Lower lobe of right lung (tissue), 2 donors: ENCODE measurements at places on chromosomes 16 and 17. TPM values are rescaled to one million over a fixed set of nuclear protein-coding genes. Genes with fewer than 3 reads are reported as not detected.

DNA sequence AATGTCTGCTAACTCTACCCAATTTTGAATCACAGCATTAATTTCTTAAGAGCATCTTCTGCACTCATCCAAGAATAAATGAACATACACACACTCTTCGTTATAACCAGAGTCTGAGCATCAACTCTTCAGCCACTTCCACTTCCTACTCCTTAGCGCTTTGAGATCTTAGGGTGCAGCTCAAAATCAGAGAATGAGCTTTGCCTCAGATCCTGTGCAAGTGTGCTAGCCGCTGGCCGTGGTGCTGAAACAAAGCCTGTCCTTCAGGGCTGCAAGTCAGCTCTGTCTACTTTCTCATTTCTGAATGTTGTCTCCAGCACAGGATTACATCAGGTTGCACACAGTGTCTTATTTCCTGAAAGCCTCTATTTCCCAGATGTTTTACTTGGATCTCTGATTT, 165.4 kb downstream of the AIPL1 start:
- H3K4me3 ChIP-seq: no peak overlapping the region
- no peak for DNase-seq
- no peaks in the 10 kb centered on the region for H3K4me1 ChIP-seq
- H3K36me3 ChIP-seq: no peaks in the 10 kb centered on the region

The MYH1 gene
- not detected for total RNA-seq

DNA sequence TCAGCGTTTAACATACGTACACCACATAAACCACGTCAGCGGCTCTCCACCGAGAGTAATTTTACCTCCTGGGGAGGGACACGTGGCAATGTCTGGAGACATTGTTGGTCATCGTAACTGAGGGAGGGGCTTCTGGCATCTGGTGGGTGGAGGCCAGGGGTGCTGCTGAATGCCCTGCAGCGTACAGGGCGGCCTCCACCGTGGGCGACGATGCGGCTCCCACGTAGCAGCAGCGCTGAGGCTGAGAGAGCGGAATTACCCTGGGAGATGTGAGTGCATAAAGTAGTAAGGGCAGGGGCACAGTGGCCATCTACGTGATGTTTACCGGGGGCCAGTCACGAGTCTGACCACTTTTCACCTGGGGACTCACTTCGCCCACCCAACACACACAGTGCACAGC, 212.4 kb downstream of the RBFOX3 start:
- H3K36me3 ChIP-seq: no peaks in the 10 kb centered on the region
- H3K27me3 ChIP-seq: peaks cover 85% of the 10 kb centered on the region
- H3K4me1 ChIP-seq: no peaks in the 10 kb centered on the region

- H3K4me3 ChIP-seq: no peak overlapping the region
- no peak for DNase-seq
- H3K27ac ChIP-seq: no peak overlapping the region
- no peaks in the 10 kb centered on the region for H3K4me1 ChIP-seq
Measured at GRCh38 chr16:49128740-49129139, 152.9 kb downstream of the CBLN1 start.

DNA sequence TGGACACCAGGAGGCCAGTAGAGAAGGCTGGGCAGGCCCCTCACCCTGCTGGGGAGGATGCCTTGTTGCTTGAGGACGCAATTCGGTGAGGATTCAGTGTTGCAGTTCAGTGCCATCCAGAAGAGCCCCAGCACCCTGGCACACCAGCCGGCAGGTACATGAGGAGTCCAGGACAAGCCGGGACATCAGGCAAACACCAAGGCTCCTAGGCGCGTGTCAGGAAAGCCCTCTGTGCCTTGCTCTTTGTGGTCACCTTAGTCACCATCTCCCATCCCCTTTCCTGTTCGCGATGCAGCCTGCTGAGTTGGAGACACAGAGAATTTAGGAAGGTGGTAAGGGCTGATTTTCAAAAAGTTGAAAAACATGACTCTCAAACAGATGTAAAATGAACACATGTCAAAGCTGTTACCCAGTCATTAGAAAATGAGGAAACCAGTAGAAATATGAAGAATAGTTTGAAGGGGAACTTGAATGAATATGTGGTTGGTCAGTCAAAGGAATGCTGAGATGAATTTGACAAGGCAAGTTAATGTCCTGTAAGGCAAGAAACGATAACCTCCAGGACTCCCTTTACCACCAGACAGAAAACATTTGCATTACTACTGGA, 2.3 kb upstream of the NCBP3 start:
- DNase-seq: no peak
- H3K4me1 ChIP-seq: peaks cover 16% of the 10 kb centered on the region

- H3K27ac ChIP-seq: peak overlapping the region; percentile 79
- H3K4me1 ChIP-seq: peaks cover 19% of the 10 kb centered on the region
- DNase-seq: no peak
- H3K36me3 ChIP-seq: no peaks in the 10 kb centered on the region
- H3K4me3 ChIP-seq: no peak overlapping the region
Measured at GRCh38 chr17:75295201-75296158, 6.2 kb upstream of the SLC25A19 start.

DNA sequence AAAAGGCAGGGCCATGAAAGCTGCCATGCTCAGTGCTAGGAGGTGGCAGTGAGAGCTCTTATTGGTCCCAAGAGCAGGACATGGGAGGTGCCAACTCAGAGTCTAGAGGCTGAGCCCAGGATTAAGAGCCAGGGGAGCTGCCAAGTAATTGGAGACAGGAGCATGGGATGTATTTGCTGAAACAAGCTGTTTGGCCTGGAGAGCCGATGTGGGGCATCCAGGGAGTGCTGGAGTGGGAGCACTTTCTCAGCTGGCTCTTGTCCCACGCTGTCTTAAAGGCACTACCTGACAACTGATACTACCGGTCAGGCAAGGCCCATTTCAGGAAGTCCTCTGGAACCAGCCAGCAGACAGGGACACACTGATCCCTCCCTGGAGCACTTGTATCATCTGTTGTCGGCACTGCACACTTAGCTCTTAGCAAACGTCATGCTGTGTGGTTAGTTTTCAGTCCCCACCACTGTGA, 19.3 kb downstream of the ANKFN1 start:
- no peaks in the 10 kb centered on the region for H3K36me3 ChIP-seq
- H3K27ac ChIP-seq: no peak overlapping the region
- no peak overlapping the region for H3K4me3 ChIP-seq
- peak; percentile 66 for DNase-seq

The SLC16A6 gene
- 7.5 TPM for total RNA-seq

DNA sequence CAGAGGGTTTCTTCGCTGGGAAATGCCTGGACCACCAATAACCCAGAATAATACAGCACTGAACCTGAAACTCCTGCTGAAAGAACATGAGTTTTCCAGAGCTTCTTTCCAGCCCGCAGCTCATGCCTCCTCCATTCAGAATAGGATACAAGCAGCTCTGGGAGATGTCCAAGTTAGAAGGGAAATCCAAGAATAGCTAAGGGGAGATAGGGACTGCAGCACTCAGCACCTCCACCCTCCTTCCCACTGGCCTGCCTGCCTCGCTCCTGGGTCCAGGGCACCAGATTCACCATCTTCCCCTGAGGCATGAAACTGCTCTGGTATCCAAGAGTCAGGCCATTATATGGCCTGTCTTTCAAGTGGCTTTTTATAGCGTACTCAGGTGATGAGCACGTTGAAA, 4.1 kb downstream of the KRT31 start:
- DNase-seq: no peak
- no peaks in the 10 kb centered on the region for H3K4me1 ChIP-seq
- H3K36me3 ChIP-seq: no peaks in the 10 kb centered on the region
- no peak overlapping the region for H3K4me3 ChIP-seq
- H3K27me3 ChIP-seq: no peaks in the 10 kb centered on the region
- H3K27ac ChIP-seq: no peak overlapping the region

- peak; percentile 71 for DNase-seq
- peak overlapping the region; percentile 74 for H3K27ac ChIP-seq
- peaks cover 85% of the 10 kb centered on the region for H3K4me1 ChIP-seq
- H3K4me3 ChIP-seq: peak overlapping the region; percentile 3
- H3K27me3 ChIP-seq: peaks cover 9% of the 10 kb centered on the region
Measured at GRCh38 chr17:79022507-79022991, 1.4 kb upstream of the C1QTNF1 start.

DNA sequence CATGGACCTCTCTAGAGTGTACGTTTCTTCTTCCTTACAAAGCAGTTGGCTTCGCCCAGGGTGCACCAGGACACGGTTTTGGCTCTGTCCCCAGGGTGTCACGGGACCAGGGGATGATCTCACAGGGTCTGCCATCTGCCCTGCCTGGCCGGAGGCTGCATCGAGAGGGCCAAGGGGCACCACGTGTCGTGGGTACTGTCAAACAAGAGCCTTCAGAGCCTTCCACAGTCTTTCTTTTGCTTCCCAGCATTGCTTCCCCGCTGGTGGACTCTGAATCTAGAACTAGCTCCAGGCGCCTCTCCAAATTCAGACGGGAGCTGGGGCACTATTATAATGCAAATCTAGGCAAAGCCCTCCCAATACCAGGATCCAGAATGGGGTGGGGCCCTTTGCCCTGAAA, 47.9 kb downstream of the MAPT start:
- no peak for DNase-seq
- H3K4me3 ChIP-seq: no peak overlapping the region
- H3K36me3 ChIP-seq: no peaks in the 10 kb centered on the region
- peaks cover 10% of the 10 kb centered on the region for H3K4me1 ChIP-seq

The OR1F1 gene
- not detected for total RNA-seq

DNA sequence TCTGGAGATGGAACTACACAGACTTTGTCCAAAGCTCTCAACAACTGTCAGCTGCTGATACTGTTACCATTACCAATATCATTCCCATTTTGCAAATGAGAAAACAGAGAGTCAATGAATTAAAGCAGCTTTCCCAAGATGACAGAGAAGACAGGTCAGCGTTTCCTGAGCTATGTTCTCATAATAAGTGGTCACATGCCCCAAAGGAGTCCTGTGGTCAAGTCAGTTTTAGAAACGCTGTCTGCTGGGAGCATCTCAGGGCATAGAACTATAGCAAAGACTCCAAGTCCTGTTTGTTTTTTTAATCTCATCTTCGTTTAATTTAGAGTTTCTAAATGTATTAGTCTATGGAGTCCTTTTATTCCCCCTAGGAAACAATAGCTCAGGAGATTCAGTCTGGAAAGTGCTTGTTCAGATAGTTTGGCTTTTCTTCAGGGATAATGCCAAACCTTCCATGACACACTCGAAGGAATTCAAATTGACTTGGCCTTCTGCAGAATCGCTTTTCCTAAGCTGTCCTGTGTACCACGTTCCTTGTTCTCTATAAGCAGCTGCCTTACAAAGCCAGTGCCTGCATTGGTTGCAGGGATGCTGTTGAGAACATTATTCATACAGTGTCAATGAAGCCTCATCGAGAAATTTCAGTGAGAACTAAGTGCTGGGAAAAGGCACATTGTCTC, 12.1 kb downstream of the CCDC42 start:
- no peaks in the 10 kb centered on the region for H3K36me3 ChIP-seq
- peak overlapping the region; percentile 18 for H3K27ac ChIP-seq
- no peak for DNase-seq
- no peaks in the 10 kb centered on the region for H3K4me1 ChIP-seq
- no peak overlapping the region for H3K4me3 ChIP-seq

GRCh38 chr17:39667945-39668924, at the start of gene PNMT:
PNMT (plus strand) TSS chr17:39668453; CDS start chr17:39668476, 23 bp downstream.
- H3K27me3 ChIP-seq: peaks cover 45% of the 10 kb centered on the region
- H3K36me3 ChIP-seq: peaks cover under 1% of the 10 kb centered on the region
- H3K4me1 ChIP-seq: peaks cover 51% of the 10 kb centered on the region

DNA sequence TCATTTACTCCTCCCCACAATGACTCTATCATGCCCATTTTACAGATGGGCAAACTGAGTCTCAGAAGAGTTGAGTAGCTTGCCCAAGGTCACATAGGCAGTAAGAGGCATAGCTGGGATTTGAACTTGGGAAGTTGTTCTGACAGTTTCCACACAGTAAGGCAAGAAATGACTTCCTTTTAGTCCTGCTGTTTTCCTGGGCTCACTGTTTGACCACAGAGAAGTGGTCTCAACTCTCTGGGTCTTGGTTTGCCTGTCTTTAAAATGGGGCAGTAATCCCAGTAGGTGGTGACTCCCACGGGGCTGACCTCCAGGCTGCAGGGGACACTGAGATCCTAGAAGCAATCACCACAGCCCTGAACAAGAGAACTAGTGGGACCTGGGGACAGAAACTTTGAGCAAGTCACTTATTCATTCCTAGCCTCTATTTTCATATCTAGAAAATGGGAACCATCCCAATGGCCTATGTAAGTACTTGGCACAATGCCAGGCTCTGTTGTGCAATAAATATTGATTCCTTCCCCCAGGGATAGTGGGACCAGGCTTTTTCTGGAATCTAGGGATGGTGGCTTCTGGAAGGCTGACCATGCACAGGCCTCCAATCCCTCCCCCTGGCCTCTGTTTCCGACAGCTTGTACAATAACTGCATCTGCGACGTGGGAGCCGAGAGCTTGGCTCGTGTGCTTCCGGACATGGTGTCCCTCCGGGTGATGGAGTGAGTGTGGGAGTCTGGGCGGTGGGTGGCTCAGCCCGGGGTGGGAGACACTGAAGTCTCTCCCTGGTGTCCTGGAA, 20.5 kb downstream of the DEXI start:
- H3K36me3 ChIP-seq: peaks cover 74% of the 10 kb centered on the region
- no peak overlapping the region for H3K4me3 ChIP-seq
- H3K27me3 ChIP-seq: no peaks in the 10 kb centered on the region
- peak overlapping the region; percentile 49 for H3K27ac ChIP-seq
- peaks cover 38% of the 10 kb centered on the region for H3K4me1 ChIP-seq

The CCL7 gene
- total RNA-seq: not detected

The TBX2 gene
- total RNA-seq: 83.3 TPM

GRCh38 chr17:2172077-2172851, 117.4 kb downstream of the HIC1 start:
- no peaks in the 10 kb centered on the region for H3K27me3 ChIP-seq
- peak overlapping the region; percentile 74 for H3K27ac ChIP-seq
- H3K36me3 ChIP-seq: peaks cover 22% of the 10 kb centered on the region
- DNase-seq: peak; percentile 69
- H3K4me1 ChIP-seq: peaks cover 56% of the 10 kb centered on the region

DNA sequence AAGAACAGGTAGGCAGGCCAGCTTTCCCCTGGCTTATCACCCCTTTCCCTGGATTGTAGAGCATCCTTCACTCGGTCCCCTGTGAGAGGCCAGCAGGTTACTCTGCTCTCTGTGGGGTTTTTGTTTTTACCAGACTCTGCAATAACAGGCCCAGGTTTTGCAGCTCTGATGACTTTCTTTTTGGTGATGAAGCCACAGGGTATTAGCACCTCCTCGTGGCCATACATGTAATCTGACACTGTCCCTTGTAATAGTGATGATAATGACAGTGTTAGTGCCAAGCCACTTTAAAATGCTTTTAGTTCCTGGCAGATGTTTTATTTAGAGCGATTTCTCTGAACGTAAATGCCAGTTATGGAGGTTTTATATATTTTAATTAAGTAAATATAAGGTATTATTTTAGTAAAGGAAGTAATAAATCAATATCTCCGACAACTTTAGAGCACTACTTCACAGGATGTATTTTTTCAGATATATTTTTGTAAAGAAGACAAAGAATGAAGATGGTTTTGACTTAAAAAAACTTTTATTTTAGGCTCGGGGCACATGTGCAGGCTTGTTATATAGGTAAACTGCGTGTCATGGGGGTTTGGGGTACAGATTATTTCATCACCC, 38.0 kb upstream of the CPHXL start:
- no peaks in the 10 kb centered on the region for H3K27me3 ChIP-seq
- H3K4me3 ChIP-seq: no peak overlapping the region
- no peaks in the 10 kb centered on the region for H3K36me3 ChIP-seq
- DNase-seq: no peak
- no peaks in the 10 kb centered on the region for H3K4me1 ChIP-seq

GRCh38 chr16:17784073-17784472, 313.3 kb upstream of the XYLT1 start:
- H3K36me3 ChIP-seq: no peaks in the 10 kb centered on the region
- no peak overlapping the region for H3K4me3 ChIP-seq
- no peaks in the 10 kb centered on the region for H3K27me3 ChIP-seq
- H3K27ac ChIP-seq: no peak overlapping the region

The VASN gene
- 17.4 TPM for total RNA-seq
